ENCODE measurements at places on chromosomes 1 and 21.

DNA sequence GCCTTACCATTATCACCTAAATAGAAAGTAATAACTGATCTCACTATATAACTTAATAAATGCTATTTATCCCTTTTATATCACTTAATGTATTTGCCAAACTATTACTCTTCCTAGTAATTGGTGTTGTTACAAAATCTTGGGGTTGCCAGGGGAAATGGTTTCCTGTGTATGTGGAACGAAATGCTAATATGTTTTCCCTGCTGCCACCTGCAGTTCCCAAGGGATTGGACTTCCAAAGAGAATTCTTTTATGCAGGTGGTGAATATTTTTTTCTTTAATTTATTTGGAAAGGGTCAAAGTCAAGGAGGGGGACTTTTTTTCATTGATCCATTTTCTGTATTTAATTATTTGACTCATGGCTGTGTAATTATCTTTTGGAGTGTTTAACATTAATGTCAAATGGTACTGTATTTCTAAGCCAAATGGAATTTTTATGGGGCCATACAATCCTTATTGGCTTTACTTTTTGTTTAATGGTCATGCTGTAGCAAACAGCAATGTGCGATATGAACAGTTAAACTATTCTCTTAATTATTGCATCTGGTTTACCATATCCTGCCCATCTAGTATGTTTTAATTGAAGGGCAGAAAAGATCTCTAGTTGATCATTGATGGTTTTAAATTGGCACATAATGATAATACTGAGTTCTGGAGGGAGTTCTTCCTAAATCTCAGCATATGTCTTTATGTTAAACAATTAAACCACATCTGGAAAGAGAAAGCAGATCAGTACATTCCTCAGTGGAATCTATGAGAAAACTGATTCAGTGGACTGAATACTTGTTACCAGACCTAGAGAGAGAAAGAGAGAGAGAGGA is 486.3 kb downstream of the TTLL7 start:
- DNase-seq = no peak

GRCh38 chr1:11067716-11068599 is 8.1 kb upstream of the SRM start:
- DNase-seq = peak; percentile 40

DNA sequence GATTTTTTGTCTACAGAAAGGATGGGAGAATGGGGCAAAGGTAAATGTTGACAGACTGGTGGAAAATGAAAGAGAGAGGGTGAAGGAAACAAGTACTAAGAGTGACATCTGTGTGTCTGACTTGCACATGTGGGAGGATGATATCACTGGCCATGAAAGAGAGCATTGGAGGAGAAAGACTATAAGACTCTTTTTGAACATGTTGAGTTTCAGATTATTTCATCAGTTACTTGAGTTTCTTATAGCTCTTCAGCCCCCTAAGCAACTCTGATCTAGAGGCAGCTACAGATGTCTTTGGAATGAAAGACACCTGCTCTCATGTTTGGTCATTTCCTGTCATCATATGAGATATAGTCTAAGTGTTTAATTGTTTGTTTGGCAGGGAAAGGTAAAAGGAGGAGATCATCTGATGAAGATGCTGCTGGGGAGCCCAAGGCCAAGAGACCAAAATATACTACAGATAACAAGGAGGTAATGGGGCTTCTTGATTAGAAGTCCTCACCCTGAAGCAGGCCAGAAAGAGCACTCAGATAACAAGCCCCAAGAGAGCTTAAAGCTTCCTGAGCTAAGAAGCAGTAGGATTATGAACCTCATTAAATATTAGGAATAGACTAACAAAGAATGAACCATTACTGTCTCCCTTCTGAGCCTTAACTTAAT is 4.5 kb downstream of the POLR3C start:
- DNase-seq = no peak

DNA sequence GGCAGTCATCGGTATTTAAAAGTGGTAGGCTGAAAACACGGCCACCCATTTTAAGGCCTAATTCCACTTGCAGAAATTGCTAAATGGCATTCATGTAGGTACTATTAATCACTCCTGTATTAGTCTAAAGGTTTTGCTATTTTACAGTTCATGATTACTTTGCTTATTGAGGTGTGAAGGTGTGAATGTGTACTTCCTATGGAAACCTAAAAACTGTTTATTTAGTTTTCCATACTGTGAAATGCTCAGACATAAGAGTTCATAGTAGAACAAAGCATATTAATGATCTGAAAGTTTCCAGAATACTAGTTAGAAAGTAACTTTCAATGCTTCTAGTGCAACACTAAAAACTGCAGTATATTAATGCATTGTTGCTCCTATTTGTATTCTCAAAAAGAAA is 69.8 kb downstream of the ITGB3BP start:
- DNase-seq = no peak

DNA sequence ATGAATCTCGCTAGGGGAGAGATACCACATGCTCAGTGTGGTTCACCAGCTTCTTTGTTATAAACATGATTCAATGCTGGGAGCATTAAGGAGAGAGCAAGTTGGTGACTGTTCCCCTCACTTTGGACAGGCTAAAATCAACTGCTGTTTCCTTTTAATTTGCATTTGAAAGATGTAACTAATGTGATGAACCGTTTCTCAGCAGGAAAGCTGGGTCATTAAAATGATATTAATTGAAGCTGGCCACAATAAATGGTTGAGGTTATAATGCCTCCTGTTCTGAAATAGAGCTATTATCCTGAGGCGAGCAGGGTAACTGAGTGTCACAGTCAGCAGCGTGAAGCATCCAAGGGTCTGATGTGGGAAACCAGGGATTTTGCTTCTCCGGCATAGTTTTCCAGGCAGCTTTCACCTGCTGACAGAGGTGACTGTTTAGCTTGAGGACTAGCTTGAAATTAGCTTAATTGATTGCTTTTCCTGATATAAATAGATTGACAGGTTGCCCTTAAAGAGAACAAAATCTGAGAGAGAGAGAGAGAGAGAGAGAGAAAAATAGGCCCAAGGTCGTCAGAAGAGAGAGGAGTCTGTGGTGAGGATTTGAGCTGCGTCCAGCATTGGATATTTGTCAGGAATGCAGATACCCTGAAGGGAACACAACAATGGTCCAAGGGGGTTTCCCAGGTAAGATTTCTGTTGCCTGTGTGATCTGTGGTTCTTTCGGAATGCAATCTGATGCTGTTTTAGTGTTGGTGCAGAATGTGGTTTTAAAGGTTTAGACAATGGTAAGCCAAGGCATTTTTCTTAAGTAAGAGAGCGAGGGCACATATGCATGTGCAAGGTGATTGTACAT is 209.7 kb downstream of the PATJ start:
- DNase-seq = no peak

DNA sequence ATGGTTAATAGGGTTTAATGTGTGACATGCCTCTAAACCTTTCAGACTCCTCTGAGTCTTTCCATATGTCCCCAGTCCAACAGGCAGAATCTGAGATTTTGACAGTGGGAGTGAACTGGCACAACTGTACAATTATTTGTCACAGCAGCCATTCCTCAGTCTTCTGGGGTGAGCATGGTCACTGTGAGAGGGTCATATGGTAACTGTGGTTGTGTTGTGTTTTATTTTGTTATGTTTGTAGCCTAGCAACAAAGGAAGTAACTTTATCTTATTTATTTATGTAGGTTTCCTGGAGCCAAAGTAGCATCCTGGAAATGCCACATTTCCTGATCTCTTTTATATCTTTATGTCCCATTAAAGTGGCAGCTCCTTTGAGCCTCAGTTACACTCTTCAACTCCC is 1067.9 kb downstream of the TTLL7 start:
- no peak for DNase-seq

DNA sequence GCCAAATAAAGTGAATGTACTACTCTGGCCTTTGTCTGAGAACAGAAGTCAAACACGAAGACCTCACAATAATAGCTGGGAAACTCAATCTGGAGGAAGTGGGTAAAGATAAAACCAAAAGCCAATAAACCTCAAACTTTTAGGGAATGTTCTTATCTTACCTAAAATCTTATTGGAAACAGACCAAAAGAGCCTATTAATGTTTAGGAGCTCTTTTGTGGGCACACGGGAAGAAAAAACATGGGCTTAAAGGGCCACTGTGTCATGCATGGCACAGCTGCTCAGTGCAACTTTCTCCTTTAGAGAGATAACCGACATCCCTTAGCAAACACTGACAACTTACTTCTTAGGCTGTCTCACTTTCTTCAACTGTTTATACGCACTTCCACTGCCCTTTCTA is 16.1 kb downstream of the EIF2B3 start:
- DNase-seq = no peak

- no peak for DNase-seq
Observed at GRCh38 chr1:179168536-179168935, 60.9 kb downstream of the ABL2 start.

DNA sequence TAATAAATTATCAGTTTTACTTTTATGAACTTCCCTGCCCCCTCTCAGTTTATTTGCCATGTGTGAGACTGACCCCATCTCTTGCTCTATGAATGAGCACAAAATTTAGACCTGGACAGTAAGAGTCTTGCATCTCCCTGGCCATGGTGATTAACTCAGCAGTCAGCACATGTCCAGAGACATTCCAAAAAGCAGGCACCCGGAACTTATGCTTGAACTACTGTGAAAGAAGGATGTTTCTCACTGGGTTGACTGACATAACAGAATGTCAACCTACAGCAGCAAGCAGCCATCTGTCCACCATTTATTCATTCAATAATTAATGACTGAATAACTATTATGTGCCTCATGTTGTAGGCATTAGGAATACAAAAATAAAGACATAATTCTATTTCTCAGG is 11.3 kb upstream of the SEC16B start:
- DNase-seq = no peak

DNA sequence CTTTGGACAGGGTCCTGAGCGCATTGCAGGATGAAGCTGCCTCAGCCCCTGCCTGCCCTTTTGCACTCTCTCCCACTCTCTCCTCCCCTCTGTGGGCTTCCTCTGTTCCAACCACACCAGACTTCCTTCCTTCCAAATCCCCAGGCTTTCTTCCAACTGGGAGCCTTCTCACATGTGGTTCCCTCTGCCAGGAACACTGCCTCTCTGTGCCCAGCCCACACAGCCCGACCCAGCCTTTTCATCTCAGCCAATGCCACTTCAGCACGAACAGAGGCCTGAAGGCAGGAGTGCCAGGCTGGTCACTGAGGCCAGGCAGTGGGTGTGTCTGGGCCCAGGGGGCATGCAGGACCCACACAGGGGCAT is 5.9 kb downstream of the SELENON start:
- DNase-seq = no peak

GRCh38 chr1:64539781-64540218 is 69.9 kb downstream of the CACHD1 start:
- no peak for DNase-seq

- DNase-seq = no peak
Observed at GRCh38 chr1:208686592-208686991, 442.4 kb upstream of the PLXNA2 start.

GRCh38 chr1:88985032-88985431 is 7.4 kb downstream of the KYAT3 start:
- DNase-seq = no peak

GRCh38 chr1:109947582-109948284 is 36.8 kb upstream of the AHCYL1 start:
- no peak for DNase-seq

DNA sequence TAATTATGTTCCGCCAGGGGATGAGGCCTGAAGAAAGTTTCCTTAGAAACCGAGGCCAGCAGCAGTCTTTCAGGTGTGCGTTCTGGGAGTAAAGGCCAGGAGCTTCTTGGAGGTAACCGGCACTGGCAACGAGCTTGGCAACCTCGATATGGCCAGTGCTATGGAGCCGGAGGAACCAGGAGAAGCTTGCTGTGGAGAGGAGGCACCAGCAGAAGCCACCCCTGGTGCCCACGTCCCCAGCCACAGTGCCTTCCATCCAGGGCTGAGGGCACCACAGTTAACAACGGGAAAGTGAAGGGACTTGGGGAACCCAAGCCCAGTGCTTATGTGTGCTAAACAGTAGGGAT is 41.5 kb upstream of the LIN9 start:
- DNase-seq = no peak

DNA sequence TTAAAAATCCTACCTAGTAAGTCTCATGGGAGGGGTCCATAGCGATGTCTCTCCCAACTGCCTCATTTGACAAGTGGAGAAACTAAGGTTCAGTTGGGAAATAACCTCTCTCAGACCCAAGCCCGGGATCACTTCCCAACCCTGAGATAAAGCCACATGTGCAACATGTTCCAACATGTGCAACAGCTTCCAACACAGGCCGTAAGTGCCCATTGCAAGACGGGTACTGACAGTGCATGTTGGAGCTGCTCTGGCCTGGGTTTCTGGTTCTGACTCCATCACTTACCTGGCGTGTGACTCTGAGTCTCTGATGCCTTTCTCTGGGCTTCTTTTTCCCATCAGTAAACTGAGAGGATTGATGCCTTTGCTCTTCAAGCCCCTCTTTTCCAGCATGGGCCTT is 38.0 kb upstream of the FOXO6 start:
- DNase-seq = no peak

- DNase-seq = no peak
Observed at GRCh38 chr1:221834698-221835513, 93.0 kb upstream of the DUSP10 start.

- no peak for DNase-seq
Observed at GRCh38 chr1:33280091-33280661, 23.9 kb downstream of the ZNF362 start.

DNA sequence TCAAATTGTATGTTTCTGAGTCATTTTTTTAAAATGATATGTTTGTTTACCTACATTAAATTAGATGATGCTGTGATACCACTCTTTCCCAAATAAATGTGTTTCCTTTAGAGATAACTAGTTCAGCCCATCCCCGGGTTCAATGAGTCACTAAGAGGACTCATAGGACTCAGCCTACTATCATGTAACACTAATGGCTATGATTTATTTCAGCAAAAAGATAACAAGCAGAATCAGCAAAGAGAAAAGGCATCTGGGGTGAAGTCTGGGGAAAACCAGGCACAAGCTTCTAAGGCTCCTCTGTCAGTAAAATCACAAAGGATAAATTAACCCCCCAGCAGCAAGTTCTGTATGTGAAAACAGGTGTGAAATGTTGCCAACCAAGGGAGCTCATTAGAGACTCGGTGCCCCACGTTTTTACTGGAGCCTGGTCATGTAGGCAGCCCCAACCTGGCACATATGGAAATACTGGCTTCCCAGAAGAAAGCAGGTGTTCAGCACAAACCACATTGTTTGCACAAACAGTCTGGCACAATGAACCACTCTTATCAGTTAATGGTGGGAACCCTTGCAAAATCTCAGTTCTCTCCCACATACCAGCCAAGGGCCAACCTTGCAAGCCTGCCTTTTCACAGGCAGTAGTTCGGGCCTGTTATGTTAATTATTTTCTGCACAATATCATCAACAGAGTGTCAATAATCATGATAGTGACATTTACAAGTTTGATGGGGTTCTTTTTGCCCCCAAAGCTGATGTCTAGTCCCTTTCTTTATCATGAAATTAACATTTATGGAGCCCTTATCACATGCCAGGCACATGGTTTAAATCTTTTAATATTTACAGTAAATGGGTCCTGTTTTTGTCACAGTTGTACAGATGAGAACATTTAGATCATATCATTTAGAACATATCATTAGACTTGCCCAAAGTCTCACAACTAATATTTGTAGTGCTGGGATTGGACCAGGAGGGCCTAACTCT is 23.1 kb upstream of the CNN3 start:
- DNase-seq = no peak
